ENCODE measurements at places on chromosomes 11 and 22.

DNA sequence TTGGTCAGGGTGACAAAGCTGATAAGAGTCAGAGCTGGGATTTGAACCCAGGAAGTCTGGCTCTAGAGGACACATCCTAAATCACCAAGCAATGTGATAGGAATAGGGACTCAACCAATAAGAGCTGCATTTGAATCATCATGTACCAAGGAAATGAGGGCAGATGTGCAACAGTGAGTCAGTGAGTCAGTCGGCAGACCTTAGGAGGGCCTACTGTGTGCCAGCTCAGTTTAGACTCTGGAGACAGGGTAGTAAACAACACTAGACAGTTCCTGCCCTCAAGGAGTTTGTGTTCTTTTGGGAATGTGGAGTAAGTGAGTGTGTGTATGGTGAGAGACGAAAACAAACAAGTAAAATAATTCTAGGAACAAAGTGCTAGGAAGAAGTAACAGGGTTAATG lies 11.2 kb downstream of the IL10RA start:
- DNase-seq: no peak

DNA sequence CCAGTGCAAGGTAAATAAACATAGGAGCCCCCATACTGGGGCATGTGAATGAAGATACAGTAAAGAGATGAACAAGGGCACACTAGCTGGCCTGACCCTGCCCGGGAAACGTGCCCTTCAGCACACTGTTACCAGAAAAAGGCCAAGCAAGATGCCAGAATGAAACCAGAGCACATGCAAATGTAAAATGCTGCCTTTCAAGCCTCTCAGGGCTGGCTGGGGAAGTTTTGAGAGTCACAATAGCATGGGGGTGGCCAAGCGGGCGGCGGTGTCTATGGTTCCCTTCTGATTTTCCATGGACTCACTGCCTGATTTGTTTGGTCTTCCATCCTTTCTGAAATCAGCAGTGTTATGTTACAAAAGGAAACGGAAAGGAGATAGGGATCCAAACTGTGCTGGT lies 18.9 kb upstream of the SUSD2 start:
- DNase-seq: no peak

- DNase-seq: no peak
These were observed 18.0 kb downstream of the TUBGCP6 start for GRCh38 chr22:50226875-50227165.

GRCh38 chr22:31077681-31078080 lies 3.4 kb upstream of the SMTN start:
- DNase-seq: no peak

- DNase-seq: no peak
These were observed 30.2 kb downstream of the ABCC8 start for GRCh38 chr11:17446482-17446881.

DNA sequence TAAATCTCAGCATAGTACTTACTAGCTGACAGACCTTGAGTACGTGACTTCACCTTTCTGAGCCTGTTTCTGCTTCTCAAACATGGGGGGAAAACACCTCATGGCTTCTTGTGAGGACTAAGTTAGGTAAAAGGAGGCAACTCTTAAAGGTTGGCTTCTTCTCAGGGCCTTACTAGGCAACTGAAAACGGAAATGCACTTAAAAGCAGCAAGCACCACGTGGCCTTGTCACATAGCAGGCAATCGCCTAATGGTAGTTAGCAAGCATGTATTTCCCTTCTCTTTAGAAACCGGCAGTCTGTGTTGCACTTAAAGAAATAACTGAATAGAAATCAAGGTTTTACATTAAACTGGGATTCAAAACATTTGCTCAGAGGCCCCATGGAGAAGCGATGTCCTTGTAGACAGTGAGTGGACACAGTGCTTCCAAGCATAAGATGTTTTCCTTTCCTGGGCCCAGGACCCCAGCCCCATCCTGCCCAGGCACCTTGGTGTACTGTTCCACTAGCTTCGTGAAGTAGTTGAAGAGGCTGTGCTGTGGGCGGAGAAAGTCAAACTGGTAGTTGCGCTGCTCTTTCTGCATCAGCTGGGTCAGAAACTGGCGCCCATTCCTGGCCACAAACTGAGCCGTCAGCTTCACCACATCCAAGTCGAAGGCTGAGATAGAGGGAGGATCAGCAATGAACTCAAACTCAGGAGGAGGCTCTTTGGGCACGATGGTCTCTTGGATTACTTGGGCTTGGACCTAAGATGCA lies 12.1 kb downstream of the SF3A1 start:
- DNase-seq: no peak

DNA sequence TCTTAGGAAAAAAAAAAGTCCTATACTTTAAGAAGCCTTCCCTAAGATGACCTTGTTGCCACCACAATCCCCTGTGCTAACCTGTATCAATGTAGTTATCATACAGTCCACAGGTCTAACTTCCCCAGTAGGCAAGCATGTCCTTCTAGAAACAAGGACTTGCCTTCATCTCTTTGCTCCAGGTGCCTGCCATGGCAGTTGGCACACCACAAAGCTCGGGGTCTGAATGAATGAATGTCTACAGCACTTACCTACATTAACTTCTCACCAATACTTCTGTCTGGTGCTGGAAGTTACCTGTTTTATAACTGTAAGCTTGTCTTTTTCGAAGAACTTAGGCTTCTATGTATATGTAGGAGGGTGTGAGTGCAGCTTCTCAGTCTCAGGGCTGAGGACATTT lies 23.4 kb downstream of the CLPB start:
- DNase-seq: no peak

DNA sequence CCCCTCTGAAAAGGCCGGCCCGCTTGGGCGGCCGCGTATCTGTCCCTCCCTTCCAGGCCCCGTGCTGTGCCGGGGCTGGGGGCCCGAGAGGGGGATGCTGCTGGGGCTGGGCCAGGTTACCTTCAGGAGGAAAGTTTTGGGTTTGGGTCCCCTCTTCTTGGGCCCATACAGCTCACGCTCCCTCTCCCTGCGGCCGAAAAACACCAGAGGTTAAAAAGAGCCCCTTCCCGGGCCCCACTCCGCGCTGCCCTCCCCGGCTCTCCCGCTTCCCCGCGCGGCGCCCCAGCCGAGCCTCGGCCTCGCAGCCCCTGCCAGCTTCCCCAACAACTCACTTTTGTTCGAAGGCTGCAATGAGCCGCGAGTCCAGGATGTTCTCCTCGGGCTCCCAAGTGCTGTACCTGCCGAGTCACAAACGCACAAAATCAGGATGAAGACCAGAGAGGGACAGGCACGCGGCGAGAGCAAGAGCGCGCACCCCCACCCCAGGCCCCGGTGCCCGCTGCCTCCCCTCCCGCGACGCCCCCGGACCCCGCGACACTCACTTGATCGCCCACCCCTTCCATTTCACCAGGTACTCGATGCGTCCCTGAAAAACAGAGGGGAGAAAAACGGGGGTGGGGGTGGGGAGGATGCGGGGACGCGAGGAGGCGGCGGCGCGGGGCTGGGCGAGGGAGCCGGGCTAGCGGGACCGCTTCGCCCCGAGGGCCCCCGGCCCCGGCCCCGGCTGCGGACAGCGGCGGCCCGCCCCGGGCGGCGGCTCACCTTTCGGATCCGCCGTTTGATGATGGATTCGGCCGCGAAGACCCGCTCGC lies 450 bp downstream of the CBX6 start:
- DNase-seq: no peak

DNA sequence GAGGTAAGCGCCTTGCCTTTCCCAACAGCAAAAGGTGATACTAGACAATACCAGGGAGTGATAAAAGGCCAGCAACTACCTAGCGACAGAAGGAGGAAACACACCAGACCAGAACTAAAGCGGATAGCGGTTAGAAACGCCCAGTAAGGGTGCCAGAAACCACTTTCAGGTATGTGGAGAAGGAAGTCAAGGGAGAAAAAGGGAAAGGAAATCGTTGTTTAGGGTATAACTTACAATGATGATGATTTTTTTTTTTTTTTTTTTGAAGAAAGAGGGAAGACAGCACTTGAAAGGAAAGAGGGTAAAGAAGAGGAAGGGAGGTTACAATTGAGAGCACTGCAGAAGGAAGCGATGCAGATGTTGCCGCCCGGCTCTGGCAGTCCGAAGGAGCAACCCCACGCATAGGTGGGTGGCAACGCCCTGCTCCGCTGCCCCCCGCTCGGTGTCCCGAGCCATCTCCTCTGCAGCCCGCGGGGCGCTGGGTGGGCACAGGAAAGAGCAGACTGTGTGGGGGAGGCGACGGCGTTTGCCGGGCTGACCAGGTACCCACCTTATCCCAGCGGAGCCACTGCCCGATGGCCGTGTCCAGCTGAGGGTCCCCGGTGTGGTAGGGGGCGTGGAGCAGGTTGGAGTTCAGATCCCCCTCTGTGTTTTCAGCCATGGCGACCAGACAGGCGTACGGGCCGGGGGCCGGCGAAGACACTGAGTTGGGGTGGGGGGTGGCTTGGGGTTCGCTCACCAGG lies 561 bp downstream of the PGM2L1 start:
- peak; percentile 28 for DNase-seq

DNA sequence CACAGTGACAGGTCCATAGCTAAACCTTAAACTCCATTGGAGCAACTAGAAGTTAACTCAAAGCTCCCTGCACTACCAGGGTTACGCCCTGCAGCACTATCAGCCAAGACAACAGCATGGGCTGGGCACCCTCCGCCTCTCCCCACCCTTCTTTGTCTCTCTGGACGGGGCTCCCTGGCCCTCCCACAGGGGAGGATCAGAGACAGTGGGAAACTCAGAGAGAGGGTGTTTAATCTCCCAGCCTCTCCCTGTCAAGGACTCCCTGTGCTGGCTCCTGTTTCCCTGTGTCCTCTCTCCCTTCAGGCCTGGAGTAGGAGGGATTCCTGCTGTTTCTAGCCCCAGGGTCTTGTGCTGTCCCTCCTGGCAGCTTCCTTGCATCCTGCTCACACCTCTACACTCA lies 56.9 kb upstream of the CSNK2A3 start:
- DNase-seq: no peak

DNA sequence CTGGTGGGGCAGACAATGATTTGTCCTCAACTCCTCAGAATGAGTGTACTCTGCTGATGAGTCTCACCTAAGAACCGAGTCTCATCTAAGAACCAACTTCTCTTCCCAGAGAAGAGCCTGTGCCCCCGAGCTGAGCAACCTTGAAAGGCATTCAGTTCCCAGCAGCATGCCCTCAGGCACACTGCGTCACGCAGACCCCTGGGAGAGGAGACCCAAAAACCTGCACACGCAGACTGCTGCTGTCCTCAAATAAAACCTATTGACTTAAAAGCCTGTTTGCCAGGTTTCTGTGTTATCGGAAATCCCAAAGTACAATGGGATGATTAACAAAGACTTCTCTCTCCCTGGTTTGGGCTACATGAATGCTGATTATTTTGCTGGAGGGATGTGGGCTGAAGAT lies 121.2 kb downstream of the C11orf58 start:
- DNase-seq: no peak

GRCh38 chr11:59053387-59053786 lies 32.7 kb upstream of the GLYATL1B start:
- no peak for DNase-seq

- no peak for DNase-seq
These were observed 46.7 kb downstream of the IGF2 start for GRCh38 chr11:2092464-2092910.

DNA sequence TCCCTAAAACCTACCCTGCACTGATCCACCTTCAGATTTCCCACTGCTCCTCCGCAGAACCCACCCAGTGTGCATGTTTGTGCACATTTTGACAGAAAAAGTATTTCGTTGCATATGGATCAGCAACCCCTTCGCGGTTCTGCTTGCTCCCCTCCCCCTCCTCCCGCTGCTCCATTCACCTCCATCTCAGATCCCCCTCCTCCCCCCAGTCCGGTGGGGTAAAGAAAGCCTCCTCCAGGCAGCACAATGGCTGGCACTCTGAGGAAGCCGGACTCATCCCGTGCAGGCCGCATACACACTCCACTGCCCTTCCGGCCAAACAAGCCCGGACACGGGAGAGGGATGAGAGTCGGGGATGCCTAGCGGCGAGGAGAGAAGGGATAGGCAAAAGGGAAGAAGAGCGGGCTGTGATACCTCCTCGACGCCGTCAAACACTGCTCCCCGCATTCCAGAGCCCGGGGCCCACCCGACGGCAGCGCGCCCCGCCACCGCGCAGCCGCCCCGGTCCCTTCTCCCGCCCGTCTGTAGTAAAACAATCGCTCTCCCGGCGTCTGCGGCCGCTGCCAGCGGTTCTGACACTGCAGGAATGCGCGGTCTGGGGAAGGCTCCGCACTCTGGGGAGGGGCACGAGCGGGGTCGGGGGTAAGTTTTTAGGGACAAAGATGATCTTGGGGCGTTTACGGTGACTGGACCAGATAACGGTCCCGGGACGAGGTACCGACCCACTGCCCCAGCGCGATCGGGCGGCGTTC lies 915 bp downstream of the FEZ1 start:
- DNase-seq: no peak

GRCh38 chr22:41908411-41909309 lies 6.2 kb downstream of the SHISA8 start:
- no peak for DNase-seq
